Inflammatory macrophage treated with lipopolysaccharide for 1 hour (primary cell): ENCODE measurements at places on chromosomes 7 and 10.
A peak's percentile ranks its signal among the peaks of the same experiment; 100 is the strongest.

- DNase-seq = no peak
Observed at GRCh38 chr7:23709081-23709750, 803 bp upstream of the STK31 start.

DNA sequence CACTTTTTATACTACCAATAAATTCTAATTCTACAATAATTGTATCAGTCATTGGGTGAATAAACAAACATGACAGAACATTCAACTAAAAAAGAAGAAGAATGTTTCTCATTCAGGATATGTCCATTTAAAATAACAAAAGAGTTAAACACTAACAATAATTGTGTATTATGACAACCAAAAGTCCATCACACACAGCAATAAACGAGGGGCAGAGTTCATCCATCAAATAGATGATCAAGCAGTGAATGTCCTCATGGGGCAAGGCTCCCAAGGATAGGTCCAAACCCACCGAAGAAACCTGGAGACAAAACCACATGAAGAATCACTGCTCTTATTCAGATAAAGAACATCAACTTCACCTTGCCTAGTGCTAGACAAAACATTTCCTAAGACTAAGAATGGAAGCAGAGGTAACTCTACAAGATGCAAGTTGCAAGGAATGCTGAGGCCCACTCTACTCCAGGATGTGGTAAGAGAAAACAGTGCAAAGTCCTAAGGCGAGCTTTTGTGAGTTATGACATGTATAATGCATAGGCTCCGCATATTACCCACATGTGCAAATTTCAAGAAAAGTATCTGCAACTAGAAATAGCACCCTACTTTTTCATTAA lies 115.1 kb downstream of the PARD3 start:
- no peak for DNase-seq

GRCh38 chr7:133983685-133984419 lies 143.3 kb upstream of the LRGUK start:
- no peak for DNase-seq

GRCh38 chr7:156907656-156908055 lies 14.7 kb upstream of the LMBR1 start:
- peak; percentile 18 for DNase-seq

DNA sequence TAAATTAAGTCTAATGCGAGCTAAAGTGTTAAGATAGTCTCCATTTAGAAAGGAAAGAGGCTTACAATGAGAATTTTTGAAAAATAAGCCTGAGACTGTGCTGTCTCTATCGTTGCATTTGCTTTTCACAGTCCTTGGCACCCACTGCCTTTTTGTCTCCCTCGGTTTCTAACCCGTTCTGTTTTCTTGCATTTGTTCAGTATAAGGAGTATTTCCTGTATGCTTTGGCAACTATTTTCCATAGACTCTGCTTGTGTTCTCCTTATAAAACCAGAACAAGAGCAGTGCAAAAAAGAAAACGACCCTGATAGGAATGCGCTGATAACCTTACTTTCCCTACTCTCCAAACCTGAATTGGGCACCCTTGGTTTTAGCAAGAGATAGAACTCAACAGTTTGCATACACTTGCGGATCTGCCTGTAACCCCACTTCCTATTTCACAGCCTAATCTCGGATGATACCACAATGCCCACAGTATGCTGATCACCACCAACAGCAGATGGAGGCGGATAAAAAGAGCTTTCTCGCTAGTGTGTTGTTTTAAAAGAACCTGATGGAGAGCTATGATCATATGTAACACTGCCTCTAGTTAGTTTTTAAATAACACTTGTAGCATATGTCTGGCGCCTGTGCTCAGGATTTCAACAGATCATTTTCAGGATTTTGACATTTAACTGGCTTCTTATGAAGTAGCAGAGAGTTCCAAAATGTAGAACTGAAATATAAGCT lies 1.6 kb upstream of the ARHGAP12 start:
- DNase-seq = peak; percentile 32

DNA sequence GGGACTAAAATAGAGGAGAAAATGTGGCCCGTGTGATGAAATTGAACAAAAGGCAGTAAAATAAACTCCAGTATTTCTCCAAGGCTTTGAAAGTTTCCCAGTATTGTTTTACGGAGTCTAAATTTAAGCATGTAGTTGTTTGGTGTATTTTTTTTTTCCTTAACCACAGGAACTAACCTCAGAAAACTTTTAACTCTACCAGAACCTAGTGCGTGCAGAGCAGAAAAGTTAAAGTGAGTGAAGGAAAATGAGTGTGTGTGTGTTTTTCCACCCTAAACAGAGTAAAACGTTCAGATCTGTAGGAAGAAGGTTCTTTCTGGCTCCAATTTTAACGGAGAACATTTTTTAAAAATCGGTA lies 812 bp downstream of the PROSER2 start:
- no peak for DNase-seq

- DNase-seq = no peak
Observed at GRCh38 chr7:82469207-82469606, 25.6 kb upstream of the CACNA2D1 start.
